HuH-7.5 (cell line): ENCODE measurements at places on chromosomes 16 and 17.

DNA sequence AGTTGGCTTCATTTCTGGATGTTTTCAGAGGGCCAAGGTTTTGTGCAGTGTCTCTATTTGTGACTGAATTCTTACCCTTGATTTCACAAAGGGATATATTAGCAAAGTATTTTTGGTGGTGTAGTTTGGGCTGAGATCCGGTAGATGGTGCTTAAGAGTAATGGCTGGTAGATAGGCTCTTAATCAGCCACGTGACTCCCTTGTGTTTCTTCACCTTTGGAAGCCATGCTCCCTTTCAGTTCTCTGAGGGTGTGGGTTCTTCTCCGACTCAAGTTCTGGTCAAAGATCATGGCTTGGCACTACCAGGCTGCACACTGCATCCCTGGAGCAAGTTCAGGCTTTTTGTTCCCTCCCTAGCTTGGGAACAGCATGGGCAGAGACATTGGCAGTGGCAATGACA is 887.3 kb downstream of the CDH8 start:
- DNase-seq: no peak

GRCh38 chr17:6079155-6079888 is 9.1 kb downstream of the WSCD1 start:
- DNase-seq: no peak

DNA sequence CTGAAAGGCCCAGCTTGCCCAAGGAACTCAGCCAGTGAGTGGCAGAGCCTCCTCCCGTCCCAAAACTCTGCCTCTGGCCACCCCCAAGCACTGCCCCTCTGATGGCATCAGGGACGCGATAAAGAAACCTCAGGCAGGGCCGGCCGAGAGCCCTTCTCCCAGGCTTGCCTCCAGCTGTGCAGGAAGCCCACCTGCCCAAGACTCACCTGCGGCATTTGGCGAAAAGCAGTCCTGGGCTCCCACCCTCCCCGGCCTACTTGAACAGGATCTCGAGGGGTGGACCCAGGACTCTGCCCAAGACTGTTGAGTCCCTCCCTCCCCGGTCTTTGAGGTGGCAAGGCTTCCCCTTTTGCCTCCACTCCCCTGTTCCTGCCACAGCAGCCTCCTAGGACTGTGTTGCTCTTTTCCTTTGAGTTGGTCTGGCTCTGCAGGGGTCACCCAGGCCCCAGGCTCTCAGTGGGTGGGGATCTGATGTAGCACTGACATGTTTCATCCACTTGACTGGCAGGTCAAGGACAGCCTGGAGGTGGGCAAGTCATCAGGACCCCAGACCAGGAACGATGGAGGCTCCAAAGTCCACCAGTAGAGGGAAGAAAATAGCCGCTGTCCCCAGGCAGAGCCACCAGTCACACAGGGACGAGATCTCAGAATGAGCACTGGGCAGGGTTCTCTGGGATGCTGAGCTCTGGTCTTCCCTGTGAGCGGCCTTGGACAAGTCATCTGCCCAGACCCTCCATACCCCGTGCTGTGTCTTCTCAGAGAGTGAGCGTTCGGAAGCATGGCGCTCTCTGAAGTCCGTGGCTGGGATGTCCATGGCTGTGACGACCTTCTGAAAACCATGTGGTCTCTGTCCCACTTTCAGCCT is 111.0 kb upstream of the TNRC6C start:
- DNase-seq: no peak

- no peak for DNase-seq
Observed at GRCh38 chr17:80777274-80777673, 214.4 kb upstream of the CHMP6 start.

GRCh38 chr16:69089091-69089910 is 16.2 kb upstream of the HAS3 start:
- DNase-seq: no peak

DNA sequence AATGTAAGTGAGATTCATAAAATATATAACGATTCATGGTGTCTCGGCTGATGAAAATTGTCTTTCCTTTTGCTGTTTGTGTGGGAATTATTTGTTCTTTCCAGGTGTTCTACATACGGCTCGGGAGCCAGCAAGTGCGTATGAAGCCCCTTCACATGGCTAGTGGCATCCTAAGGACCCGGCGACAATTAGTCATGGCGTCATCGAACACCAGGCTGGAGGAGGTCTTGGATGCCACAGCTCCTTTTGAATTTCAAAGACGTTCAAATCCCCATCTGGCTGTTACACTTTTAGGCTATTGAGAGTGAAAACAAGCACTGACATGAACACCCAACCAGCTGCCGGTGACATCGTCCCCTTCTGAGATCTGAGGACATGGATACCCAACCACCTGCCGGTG is 397.7 kb upstream of the TNRC6C start:
- no peak for DNase-seq

GRCh38 chr17:80671039-80671824 is 126.6 kb downstream of the RPTOR start:
- no peak for DNase-seq

DNA sequence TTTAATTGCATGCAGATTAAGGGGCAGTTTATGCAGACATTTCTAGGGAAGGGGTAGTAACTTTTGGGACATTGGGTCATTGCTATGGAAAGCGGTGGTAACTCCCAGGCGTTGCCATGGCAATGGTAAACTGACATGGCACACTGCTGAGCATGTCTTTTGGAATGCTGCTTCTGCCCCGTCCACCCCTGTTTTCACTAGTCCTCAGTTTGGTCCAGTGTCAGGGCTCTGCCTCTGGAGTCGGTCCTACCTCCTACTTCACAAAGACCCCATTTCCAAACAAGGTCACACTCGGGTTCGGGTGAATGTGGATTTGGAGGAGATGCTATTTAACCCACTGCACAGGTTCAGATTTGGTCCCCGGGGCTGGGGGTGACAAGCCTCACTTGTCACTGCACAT is 2.9 kb downstream of the IL34 start:
- no peak for DNase-seq

DNA sequence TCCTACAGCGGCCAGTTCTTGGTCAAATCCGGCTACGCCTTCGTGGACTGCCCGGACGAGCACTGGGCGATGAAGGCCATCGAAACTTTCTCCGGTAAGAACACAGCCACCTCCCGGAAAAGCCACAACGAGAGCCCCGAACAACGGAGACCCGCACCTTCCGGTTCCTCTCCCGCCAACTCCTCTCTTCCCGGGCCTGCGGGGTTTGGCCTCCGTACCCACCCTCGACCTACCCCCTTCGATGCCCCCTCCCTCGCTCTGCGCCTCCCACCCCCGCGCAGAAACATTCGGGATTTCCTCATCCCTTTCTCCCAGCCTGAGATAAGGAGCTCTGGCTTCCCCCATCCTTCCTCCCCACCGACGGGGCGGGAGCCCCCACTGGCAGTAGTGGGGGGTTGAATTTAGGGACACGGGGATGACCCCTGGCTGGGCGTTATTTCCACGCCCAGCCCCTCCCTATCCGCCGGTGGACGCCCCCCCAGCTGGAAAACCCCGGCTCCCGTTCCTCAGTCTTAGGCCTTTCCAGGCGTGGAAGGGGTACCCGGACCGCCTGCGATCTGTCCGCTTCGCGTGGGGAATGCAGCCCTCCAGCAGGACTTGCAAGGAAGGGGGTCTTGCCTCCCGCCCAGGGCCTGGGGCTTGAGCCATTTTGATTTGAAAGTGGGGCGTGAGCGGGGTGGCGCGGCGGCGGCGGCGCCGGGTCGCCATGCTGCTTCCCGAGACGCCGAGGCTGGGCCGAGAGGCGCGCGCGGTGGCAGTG is 822 bp downstream of the IGF2BP1 start:
- no peak for DNase-seq
